ENCODE measurements at places on chromosomes 2 and 18.
A peak's percentile ranks its signal among the peaks of the same experiment; 100 is the strongest.

- DNase-seq = no peak
Measured at GRCh38 chr18:77147418-77147852, 14.9 kb upstream of the MBP start.

- DNase-seq = no peak
Measured at GRCh38 chr2:11873356-11874154, 127.1 kb downstream of the LPIN1 start.

- DNase-seq = peak; percentile 23
Measured at GRCh38 chr2:68319398-68320117, at the start of gene CNRIP1. TSS of gene CNRIP1 (minus strand) at chr2:68319949. CDS start at chr2:68319400, 549 bp downstream.

DNA sequence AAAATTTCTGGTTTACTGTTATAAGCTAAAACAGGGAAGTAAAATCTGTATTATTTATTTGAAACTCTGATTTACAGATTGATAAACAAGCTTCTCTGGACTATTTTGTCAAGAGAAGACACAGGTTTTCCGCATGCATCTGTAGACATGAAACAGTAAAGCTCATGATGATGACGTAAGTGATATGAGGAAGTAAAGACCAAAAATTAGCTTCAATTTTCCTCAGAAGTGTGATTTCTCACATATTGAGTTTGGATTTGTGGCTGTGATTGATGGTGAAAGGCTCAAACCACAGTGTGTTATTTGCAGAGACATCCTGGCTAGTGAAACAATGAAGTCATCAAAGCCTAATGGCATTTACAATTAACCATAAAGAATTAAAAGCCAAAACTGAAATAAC is 12.6 kb upstream of the LONRF2 start:
- no peak for DNase-seq

DNA sequence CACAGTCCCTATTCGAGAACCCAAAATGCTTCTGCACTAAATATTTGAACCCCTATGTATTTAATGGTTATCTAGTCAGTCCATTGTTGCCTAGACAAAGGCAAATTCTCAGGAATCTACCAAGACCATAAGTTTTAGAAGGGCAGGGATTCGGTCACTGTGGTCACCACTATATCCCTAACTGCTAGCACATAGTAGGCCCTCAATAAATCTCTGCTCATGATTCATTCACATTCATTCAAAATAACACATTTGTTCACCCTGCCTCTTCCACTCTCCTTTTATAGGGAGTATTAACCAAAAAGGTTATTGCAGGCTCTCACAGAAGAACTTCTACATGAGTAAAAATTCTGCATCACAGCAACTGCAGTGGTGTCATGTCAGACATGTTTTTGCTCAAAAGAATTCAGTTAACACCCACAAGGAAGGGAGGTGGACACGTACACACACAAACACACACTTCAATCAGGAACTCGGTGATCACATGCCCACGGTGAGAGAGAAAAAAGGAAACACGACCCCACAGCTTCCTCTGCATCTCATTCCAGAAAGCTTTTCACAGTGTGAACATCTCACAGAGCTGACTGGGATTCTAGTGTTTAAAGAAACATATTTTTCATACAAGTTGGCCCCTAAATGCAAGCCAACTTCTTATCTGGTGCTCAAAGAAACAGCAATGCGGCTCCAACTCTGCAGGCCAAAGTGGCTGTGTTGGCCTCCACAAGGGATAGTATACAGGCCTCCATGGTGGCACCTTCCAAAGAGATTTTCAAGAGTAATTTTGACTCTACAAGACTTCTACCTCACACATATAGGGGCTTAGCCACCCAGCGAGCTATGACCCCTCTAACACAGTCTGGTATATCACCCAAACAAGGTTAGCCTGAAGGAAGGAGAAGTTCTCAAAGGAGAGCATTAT is 98.0 kb downstream of the ANKRD44 start:
- DNase-seq = no peak

DNA sequence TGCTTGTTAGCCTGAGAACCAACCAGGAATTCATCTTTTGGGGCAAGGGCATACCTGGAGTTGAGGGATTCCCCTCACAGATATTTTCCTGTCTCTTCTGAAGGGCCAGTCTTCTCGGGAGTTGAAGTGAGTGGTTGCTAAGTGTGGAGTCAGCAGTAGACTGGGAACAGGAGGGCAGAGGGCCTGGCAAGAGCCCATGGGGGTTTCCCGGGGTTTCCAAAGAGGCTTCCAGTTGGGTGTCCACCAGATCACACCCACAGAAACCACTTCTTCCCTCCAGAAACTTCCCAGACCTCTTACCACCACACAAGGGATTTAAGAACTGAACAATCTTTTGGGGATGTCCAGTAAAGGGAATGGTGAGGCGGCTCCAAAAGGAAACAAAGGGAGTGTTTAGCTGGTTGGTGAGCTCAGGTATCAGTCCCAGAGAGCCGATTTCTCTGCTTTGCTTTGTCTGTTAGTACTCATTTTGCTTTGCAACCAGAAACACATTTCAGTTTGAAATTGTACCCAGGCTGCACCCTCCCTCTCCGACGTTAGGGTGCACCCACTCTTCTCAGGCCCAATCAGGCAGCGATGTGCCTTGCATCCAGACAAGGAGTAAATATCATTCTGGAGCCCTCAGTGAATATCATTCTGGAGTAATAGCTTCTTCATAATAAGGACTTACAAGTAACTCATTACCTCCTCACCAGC is 47.5 kb upstream of the SPATS2L start:
- DNase-seq = no peak

- no peak for DNase-seq
Measured at GRCh38 chr2:175535631-175536030, 354.1 kb upstream of the ATP5MC3 start.

- DNase-seq = no peak
Measured at GRCh38 chr18:7548721-7549120, 18.4 kb upstream of the PTPRM start.

DNA sequence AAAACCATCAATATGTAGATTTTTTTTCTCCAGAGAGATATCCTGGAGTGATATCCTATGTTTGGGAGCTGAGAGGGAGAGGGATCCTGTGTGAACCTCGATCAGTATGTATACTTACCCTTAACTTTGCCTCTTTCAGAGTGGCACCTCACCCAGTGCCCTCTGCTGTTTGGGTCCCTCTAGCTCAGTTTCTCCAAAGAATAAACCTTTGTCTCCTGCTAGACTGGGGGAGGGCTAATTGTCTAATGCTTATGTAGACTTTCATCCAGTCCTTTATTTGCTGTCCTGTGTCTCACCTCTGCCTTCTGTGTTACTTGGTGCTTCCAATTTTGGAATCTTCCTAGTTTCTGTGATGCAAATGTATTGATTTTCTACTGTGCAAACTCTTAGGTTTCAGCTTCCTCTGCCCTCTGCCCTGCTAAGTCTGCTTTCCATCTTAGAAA is 48.4 kb downstream of the MTX2 start:
- no peak for DNase-seq

DNA sequence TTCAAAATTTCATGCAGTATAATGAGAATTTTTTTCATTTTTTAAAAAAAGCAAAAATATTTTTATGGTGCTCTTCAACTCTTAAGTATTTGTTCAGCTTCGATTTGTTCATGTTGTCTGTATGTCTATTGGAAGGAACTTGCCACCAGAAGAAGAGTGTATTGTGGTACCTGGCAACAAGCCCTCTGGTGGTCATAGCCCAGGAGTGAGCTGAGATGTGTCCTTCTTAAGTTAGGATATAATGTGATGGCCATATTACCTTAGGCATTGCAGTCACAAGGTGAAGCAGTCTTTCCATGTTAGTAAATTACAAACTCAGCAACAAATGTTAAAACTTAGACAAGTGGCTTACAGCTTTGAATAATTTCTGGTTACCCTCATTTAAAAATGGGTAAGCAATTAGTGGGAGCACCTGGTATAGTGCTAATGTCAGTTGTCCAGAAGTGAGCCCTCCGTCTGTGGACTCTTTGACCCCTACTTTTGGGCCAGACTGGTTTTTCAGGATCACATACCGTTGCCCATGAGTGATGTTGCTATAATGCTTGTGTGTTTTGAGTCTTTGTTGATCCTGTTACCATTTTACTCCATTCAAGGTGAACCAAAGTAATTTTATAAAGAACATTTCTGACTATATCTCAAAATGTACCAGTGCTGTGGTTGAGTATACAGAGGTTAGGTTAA is 57.4 kb downstream of the MYO1B start:
- DNase-seq = no peak

DNA sequence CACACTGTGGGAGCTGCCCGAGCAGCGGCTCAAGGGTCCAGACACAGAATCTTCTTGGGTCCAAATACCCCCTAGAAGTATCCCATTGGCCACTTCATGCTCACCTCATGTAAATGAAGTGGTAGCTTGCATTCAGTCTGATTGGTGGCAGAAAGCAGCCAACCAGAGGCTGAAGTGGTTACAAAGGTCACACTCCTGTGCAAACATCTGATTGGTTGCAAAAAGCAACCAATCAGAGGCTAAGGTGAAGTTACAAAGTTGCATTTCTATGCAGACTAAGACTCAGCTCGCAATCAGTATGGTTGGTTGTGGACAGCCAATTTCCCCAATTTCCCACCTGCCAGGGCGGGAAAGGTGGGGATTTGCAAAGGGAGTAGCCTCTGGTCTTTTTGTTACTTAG is 94.3 kb downstream of the DGKD start:
- no peak for DNase-seq

- DNase-seq = no peak
Measured at GRCh38 chr2:19461504-19462255, 103.3 kb upstream of the OSR1 start.

DNA sequence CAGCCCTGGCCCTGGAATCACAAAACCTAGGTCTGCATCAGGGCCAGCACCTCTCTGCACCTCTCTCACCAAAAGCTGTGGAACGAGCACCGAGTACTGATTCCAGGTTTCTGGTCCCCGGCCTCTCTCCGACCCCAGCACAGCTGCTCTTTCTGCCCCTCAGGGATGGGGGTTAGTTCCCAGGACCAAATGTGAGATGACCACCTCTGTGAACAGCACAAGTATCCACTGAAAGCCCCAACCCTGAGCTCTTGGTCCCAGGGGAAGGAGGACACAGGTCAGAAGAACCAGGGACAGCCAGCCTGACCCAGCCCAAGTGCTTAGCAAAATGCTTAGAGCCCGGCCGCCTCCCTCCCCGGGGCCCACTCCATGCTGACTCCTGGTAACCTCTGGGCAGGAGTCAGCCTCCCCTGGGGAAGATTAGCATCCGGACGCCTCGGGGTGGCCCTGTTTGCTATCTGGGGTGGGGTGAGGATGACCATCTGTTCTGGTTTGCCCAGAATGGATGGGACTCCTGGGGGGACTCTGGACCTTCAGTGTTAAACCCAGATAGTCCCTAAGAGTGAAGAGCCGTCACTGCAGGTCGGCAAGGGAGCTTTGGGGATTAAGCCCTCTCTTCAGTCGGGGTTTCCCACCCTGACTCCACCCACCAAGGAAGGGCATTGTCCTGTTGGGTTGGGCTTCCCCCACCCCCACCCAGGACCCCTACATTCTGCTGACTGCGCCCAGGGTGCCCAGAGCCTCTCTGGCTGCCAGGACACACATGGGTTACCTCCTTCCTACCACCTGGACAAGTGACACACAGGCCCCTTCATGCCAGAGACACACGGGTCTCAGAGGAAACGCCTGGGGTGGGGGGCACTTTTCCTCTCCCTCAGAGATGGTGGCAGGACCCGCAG is 9.4 kb upstream of the GPR55 start:
- DNase-seq = no peak

DNA sequence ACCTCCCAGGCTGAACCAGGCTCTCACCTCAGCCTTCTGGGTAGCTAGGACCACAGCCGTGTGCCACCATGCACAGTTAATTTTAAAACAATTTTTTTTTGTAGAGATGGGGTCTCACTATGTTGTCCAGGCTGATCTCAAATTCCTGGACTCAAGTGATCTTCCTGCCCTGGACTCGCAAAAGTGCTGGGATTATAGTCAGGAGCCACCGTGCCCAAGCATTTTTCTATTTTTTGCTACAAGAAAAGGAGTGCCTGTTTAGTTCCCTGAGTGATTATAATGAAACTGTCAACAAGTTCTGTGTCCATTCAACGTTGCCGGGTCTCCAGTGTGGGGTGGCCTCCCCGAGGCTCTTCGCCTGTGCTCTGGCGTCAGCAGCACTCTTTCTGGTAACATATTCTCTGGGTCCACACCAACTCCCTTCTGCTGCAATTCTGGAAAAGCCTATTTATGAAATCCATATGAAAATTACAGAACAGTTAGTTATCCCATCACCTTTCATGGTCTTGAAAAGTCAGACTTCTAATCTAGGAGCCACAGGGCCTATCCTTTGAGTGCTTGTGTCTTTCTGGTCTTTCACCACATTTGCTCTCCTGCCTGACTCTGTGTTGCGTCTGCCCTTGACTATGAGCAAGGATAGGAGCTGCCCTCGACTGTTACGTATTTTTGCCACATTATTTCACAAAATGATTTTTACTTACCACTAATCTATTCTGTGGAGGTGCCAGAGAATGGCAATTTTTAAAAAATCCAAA is 172.7 kb downstream of the SOCS6 start:
- DNase-seq = no peak

GRCh38 chr18:22741318-22741717 is 191.8 kb upstream of the RBBP8 start:
- no peak for DNase-seq

DNA sequence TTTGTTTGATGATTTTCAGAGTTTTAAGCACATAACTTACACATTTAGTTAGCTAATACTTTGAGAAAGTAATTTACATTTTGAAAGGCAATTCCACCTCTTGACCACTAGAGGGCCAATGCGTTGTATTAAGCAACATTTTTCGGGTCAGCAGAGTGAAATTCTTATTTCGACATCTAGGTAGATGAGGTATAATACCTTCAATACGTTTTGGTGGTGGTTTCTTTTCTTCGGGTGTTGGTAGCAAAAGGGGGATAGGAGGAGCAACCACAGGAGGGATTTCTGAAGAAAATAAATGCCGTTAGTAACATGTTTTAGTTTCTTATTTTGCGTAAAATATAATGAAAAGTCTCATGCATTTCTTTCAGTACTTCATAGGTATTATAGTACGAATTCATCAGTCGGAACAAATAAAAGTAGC is 106.3 kb downstream of the TTN start:
- DNase-seq = no peak

GRCh38 chr2:136049011-136049742 is 63.8 kb upstream of the DARS1 start:
- no peak for DNase-seq

DNA sequence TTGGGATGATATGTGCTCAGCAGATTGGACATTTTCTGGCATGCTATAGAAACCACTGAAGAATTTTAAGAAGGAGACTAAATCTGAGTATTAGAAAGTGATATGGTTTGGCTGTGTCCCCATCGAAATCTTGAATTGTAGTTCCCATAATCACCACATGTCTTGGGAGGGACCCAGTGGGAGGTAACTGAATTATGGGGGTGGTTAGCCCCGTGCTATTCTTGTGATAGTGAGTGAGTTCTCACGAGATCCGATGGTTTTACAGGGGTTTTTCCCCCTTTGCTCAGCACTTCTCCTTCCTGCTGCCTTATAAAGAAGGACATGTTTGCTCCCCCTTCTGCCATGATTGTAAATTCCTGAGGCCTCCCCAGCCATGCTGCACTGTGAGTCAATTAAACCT is 535.9 kb upstream of the VRK2 start:
- DNase-seq = no peak

Measured in GM12892 (cell line).